ENCODE measurements at places on chromosomes 6 and 20. TPM values are rescaled to one million over a fixed set of nuclear protein-coding genes. Genes with fewer than 3 reads are reported as not detected.

IL17F gene
- total RNA-seq = not detected

OR2H1 gene
- total RNA-seq = not detected

TGM2 gene
- total RNA-seq = 773 TPM

RNF182 gene
- 24.7 TPM for total RNA-seq

SCRT2 gene
- total RNA-seq = not detected

SLC22A3 gene
- total RNA-seq = 0.47 TPM

OLIG3 gene
- not detected for total RNA-seq

ATP6V1G2 gene
- 1.1 TPM for total RNA-seq

BPIFB4 gene
- total RNA-seq = not detected

NR2E1 gene
- total RNA-seq = not detected

AVP gene
- not detected for total RNA-seq

MTHFD1L gene
- 17.5 TPM for total RNA-seq

SLC17A2 gene
- not detected for total RNA-seq

HLA-C gene
- 219 TPM for total RNA-seq

COMMD7 gene
- 33.5 TPM for total RNA-seq

KIF16B gene
- total RNA-seq = 12.7 TPM

DDAH2 gene
- 71.6 TPM for total RNA-seq

CCM2L gene
- not detected for total RNA-seq

TTK gene
- 39.0 TPM for total RNA-seq

F13A1 gene
- total RNA-seq = not detected

PDE7B gene
- not detected for total RNA-seq

MDFI gene
- 96.4 TPM for total RNA-seq

VWA7 gene
- 1.9 TPM for total RNA-seq

RAET1L gene
- total RNA-seq = 1.1 TPM

CYB5R4 gene
- 5.6 TPM for total RNA-seq
